ENCODE measurements at places on chromosomes 4 and X.

DNA sequence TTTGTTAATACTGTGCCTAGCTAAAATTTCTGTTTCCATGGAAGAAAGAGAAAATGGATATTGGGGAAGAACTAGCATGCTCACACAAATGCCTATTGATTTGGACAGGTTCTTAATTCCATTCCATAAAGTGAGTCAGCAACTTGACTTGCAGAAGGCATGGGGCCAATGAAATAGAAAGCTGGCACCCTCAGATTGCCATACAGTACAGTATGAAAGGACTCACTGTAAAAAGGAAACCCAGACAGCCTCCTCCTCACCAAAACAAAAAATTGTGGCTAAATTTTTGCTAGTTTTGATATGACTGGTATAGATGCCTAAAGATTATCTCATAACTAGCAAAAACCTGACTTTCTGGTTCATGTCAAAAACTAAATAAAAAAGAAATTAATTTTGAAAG, 11.2 kb upstream of the TAB3 start:
- DNase-seq: no peak

- DNase-seq: no peak
Measured at GRCh38 chrX:107537815-107538214, 88.4 kb downstream of the FRMPD3 start.

- no peak for DNase-seq
Measured at GRCh38 chr4:34105311-34105710, 2139.0 kb downstream of the ARAP2 start.

DNA sequence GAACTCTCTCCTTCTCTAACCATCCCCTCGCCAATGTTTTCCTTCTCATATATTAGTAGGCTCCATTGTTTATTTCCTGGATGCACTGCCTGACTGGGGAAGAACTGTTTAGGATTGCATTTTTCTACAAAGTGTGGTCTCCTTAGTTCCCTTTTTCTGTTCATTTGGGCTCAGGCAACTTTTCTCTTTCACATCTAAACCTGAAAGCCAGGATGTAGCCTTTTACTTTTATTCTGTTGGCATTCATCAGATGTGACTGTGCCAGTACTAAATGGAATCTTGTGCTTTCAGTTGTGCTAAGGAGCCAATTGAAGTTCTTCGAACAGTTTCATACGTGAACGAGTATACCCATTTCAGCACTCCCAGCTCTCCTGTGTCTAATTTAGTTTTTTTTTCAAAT, 59.8 kb downstream of the DDIT4L start:
- no peak for DNase-seq

DNA sequence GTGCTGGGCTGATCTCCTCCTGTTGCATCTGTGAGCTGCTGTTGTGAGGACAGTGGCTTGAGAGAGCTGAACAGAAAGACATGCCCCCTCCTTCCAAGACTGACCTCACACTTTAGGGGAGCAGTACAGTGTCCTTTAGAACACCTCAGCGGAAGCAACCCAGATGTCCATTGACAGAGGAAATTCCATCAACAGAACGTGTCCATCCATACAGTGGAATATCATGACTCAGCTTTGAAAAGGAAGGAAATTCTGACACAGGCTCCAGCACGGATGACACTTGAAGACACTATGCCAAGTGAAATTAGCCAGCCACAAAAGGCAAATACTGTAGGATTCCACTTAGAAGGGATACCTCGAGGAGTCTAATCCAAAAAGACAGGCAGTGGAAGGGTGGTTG, 103.5 kb downstream of the GPR143 start:
- no peak for DNase-seq

- DNase-seq: no peak
Measured at GRCh38 chrX:9665113-9665512, 100.5 kb downstream of the GPR143 start.

DNA sequence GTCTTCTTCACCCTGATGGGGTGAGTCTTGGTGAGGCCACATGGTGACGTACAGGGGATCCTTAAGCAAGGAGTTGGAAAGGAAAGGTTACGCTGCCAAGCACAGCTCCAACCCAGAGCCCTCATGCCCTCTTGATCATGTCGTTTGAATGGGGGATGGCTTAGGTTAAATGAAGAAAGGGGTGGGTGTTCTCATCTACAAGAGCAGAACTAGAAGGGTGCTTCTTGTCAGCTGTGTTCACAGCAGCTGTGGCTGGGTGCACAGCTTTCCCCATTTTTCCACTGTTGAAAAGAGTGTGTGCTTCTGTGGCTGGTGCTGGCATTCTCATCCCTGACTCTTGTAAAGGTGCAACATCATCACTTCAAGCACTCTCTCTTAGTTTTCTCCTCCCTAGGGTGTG, 15.5 kb upstream of the SCRG1 start:
- DNase-seq: no peak

DNA sequence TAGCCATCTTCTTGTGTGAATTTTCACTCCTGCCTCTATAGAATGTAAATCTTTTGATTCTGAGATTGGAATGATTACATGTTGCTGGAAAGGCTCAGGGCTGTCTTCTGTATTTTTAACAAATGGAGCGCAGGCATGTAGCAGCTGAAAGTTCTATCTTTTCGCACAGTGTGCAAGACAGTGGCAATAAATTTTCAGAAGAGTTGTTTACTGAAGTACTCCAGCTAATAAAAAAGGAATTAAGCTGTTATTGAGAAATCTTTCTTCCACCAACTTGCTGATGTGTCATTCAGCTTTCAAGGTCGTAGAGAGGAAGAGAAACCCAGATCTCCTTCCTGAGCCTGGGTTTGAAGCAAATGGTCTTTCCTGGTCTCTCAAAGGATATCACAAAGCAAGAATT, 122.0 kb upstream of the PUDP start:
- no peak for DNase-seq

GRCh38 chr4:30717208-30718020, 2.8 kb upstream of the PCDH7 start:
- no peak for DNase-seq

- no peak for DNase-seq
Measured at GRCh38 chr4:138204507-138204906, 37.6 kb downstream of the SLC7A11 start.

GRCh38 chr4:142331646-142332045, 514.5 kb downstream of the INPP4B start:
- DNase-seq: no peak

- DNase-seq: no peak
Measured at GRCh38 chr4:147987252-147987651, 255.4 kb downstream of the ARHGAP10 start.

- no peak for DNase-seq
Measured at GRCh38 chr4:16665942-16666551, 232.4 kb downstream of the LDB2 start.

GRCh38 chrX:356385-357034, 30.2 kb downstream of the PPP2R3B start:
- no peak for DNase-seq
